ENCODE measurements at places on chromosomes 3 and 15. TPM values are rescaled to one million over a fixed set of nuclear protein-coding genes. Genes with fewer than 3 reads are reported as not detected.

DNA sequence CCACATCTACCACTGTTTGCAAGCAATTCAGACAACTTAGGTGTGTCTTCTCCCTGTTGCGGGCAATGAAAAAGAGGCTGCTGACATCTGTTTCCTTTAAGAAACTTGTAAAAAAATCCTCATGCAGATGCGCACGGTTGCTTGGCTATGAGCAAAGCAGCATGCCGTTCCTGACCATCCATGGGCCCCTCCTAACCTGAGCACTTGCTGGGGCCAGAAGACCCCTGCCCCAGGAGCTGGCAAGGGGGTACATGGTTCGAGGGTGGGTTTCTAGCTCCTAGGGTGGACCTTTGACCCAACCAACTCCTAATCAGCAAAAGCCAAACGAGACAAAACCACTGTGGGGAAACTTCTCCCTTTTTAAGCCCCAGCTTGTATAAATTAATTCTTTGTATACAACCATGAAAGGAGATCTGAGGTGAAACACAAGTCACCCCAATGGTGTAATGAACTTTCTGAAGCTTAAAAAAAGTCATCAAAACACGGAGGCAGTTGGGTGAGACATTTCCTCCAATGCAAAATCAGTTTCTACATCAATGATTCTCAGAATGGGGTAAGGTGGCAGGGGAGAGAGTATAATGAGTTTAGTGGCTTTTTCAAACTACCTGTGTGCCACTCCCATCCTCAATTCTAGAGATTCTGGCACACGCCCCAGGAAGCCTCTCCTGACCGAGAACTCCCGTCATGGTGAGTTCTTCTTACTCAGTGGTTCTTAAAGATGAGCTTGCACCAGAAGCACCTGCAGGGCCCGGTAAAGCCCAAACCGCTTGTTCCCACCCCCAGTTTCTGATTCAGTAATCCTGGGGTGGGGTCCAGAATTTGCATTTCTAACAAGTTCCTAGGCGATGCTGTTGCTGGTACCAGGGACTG lies 44.1 kb downstream of the CPN2 start:
- ATAC-seq = peak; percentile 85
- peaks cover 22% of the 10 kb centered on the region for H3K4me1 ChIP-seq
- H3K27ac ChIP-seq = peak overlapping the region; percentile 78
- H3K36me3 ChIP-seq = no peaks in the 10 kb centered on the region

DNA sequence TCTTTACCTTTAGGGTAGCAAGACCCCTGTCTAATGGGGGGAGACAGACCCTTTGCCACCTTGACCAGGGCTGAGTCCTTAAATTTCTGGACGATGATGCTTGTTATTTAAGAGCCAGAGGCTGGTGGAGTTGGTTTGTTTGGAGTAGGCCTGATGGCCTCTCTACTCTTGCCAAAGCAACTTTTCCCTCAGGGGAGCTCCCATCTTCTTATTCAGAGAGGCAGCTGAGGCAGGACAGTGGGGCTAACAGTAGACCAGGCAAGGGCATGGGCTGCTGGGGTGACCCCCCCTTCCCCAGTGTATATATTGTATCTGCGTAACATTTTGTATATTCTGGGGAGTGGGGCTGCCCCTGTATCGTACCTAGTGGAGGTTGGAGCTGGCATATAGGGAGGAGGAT lies 10.3 kb downstream of the RPS17 start:
- no peak overlapping the region for H3K27ac ChIP-seq
- no peaks in the 10 kb centered on the region for H3K27me3 ChIP-seq
- H3K4me3 ChIP-seq = no peak overlapping the region
- peaks cover 20% of the 10 kb centered on the region for H3K36me3 ChIP-seq

The LRRC15 gene
- not detected for total RNA-seq

GRCh38 chr3:102733791-102734563 lies 299.2 kb downstream of the ZPLD1 start:
- ATAC-seq = no peak
- H3K27me3 ChIP-seq = no peaks in the 10 kb centered on the region
- H3K27ac ChIP-seq = no peak overlapping the region
- no peaks in the 10 kb centered on the region for H3K36me3 ChIP-seq
- peaks cover 7% of the 10 kb centered on the region for H3K4me1 ChIP-seq

DNA sequence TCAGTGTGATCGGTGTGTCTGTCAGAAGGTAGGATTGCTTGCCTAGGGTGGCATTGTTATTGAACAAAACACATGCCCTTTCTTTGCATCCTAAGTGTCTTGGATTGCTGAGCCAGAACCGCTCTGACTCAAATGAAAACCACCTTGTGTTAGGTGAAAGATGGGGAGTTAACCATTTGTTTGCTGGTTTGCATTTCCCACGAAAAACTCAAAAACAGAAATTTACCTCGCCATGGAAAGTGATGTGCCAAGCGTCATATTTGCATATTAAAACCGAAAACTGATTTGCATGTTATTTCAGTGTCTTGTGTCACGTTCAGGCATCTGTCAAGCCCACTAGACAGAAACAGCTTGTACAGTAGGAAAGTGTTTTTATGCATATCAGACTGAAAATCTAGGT lies 474.6 kb upstream of the TPRG1 start:
- H3K27me3 ChIP-seq = no peaks in the 10 kb centered on the region
- H3K4me1 ChIP-seq = peaks cover 28% of the 10 kb centered on the region
- peak overlapping the region; percentile 34 for H3K4me3 ChIP-seq
- no peak overlapping the region for H3K27ac ChIP-seq
- H3K36me3 ChIP-seq = no peaks in the 10 kb centered on the region

DNA sequence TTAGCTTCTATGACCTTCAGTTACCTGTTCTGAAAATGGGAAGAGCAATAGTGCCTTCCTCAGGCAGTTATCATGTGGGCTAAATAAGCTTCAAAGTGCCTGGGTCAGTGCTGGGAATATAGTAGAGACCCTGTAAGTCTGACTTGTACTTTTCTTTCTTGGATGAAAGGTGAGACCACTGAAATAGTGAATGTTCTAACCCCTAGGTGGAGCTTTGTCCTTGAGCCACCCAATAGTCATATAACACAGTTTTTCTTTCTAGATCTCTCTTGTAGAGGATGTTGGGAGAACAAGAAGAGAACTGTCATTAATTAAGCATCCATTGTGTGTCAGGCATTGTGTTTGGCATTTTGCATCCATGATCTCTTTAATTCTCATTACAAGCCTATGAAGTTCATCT lies 13.0 kb upstream of the BFSP2 start:
- no peak for ATAC-seq
- no peaks in the 10 kb centered on the region for H3K4me1 ChIP-seq
- H3K36me3 ChIP-seq = no peaks in the 10 kb centered on the region
- H3K27ac ChIP-seq = no peak overlapping the region
- H3K27me3 ChIP-seq = no peaks in the 10 kb centered on the region
- H3K4me3 ChIP-seq = no peak overlapping the region

DNA sequence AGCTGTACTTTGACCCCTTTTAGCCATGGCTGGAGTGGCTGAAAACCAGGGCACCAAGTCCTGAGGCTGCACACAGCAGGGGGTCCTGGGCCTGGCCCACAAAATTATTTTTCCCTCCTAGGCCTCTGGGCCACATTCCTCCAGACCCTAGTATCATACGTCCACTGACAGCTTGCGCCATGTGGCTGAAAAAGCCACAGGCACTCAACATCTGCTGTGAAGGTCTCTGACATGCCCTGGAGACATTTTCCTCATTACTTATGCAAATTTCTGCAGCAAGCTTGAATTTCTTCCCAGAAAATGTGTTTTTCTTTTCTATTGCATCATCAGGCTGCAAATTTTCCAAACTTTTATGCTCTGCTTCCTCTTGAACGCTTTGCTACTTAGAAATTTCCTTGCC lies 239.0 kb downstream of the SQOR start:
- no peaks in the 10 kb centered on the region for H3K36me3 ChIP-seq
- no peak overlapping the region for H3K4me3 ChIP-seq
- no peak overlapping the region for H3K27ac ChIP-seq
- H3K27me3 ChIP-seq = peaks cover 6% of the 10 kb centered on the region
